NCI-H2081 (cell line): ENCODE measurements at places on chromosomes 5 and 9.

- DNase-seq = no peak
Observed at GRCh38 chr9:74783408-74783807, 104.3 kb downstream of the TRPM6 start.

DNA sequence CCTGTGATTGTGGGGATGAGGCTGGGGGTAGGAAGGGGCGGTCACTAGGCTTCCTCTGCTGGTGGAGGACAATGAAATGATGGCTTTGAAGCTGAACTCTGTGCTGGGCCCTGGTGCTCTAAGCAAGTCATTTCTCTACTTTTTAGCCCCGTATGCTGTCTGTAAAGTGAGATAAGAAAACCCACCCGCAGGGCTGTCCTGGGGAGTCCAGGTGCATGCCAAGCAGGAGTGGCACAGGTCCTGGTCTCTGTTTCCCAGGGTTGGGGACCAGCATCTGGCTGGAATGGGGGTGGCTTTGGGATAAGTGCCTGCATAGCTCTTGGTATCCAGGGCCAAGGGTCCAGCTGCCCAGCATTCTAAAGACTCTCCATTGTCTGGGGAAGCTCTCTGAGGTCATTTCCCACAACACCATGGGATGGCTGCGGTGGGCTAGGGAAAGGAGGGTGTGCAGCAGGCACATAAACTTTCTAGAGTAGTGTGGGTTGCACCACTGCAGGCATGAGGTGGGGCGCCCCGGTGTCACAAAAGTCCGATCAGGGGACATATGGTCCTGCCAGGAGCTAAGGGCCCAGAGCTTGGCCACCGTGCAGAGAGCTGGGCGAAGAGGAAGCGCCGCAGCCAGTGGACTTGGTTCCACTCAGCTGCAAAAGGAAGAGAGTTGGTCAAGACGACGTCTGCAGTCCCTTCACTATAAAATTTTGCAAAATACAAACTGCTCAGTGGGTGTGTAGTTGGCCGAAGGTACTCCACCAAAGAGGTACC, 25.6 kb upstream of the GTF3C5 start:
- DNase-seq = no peak

- no peak for DNase-seq
Observed at GRCh38 chr5:65198456-65199120, 283.1 kb downstream of the ADAMTS6 start.

- DNase-seq = no peak
Observed at GRCh38 chr5:36904677-36905076, 28.1 kb downstream of the NIPBL start.

DNA sequence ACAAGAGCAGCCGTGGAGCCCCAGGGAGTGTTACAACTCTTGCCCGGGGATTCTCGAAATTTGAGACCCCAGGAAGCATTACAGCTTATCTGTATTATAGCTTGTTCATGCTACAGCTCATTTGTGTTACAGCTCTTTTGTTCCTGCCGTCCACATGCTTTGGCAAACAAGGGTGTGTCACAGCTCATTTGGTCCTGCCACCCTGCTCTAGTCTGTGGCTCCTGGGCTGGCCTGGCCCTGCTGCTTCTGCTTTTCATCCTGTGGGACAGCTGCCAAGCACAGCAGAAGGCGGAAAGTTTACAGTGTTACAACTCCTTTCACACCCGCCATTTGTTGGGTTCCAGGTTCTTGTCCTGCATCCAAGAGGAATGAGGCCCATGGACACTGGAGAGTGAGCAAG, 685.0 kb downstream of the SLCO4C1 start:
- no peak for DNase-seq

DNA sequence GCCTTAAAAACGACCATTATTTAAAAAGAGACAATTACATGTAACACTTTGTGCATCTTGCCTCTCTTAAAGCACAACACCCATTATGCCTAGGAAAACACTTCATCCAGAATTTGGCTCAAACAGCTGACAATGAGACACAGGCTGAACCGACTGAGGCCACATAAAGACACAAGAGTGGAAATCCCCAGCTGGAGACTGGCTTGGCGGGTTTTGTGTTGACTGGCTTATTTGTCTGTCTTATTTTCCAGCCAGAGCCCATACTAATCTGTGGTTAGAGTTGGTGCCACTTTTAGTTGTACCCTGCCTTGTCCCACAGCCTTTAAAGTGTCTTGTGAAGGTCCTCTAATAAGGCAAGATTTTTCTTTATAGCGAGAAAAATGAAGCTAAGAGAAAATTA, 21.2 kb downstream of the TRIM14 start:
- peak; percentile 27 for DNase-seq

- DNase-seq = no peak
Observed at GRCh38 chr5:39652036-39652435, 227.3 kb upstream of the DAB2 start.

DNA sequence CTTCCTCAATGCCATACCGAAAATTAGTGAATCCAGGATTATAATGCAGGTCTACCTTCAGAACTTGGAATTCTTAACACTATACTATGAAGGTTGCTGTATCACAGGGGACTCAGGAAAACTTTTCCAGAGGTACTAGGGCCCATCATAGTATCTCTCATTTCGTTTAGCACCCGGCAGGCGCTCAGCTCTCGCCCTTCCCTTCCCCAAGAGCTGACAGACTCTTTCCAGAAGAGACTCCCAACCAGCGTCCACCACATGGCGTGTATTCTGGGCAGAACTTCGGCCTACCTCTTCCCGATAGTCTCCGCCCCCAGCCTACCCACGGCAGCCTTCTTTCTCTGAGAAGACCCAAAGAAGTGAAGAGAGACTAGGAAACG, 271 bp downstream of the NOL8 start:
- DNase-seq = no peak

DNA sequence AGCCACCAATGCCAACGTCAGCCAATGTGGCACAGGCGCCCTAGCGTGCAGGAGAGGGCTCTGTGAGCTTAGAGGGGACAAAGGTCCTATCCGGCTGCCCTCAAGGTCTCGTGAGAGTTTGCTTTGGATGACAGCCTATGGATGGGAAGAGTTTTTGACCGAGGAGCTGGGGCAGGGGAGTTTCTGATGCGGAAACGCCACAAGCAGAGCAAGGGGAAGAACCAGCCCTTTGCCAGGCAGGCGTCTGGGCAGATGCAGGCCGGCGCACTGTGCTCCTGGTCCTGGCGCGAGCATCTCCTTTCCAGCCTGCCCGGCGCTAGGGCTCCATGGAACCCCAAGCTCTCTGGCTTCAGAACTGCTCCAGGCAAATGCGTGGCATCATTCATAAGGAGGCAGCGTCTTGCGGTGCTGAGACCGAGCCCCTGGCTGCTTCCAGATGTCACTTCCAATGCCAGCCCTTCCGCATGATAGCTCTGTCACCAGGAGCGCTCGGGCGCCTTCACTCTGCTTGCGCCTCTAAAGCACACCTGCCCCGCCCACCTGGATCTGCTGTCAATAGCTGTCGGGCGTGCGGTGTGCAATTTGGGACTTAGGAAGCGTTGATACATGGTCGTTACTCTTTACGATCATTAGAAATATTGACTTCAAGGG, 374.9 kb upstream of the IRX1 start:
- no peak for DNase-seq
